ENCODE measurements at places on chromosomes 5 and 9.

- DNase-seq = no peak
Observed at GRCh38 chr5:37789991-37790390, 49.9 kb downstream of the GDNF start.

GRCh38 chr9:36063804-36064447, 27.2 kb downstream of the RECK start:
- no peak for DNase-seq

DNA sequence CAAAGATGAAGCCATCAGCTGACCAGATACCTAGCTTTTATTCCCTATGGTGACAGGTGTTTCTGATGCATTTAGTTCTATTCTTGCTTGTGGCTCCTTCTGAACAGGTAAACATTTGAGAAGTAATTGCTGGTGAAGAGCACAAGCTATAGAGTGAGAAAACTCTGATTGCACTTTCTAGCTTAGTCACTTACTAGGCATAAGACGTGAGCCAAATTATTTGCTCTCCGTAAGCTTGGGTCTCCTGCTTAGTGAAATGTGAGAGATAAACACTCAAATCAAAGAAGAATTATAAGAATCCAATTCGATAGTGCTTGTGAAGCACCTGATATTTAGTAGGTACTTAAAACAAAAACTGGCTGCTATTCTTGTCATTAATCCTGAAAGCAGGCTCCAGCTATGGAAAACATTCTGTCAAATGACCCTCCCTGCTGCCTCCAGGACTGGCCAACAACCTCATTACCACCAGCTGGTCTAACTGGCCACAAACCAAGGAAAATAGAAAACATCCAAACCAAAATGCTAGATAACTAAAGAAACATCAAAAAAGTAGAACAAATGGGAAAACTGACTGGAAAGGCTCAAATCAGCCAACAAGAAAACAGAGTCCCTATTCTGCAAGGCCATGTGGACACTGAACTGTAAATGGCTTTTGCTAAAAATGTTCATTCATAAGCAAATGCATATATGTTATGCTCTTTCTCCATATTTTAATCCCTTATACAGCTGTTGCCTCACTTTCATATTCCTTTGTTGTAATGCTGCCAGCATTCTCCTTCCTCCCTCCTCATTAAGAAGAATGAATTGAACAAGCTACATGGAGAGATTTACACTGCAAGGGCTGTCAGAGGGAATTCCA, 616.1 kb downstream of the DTWD2 start:
- DNase-seq = no peak

DNA sequence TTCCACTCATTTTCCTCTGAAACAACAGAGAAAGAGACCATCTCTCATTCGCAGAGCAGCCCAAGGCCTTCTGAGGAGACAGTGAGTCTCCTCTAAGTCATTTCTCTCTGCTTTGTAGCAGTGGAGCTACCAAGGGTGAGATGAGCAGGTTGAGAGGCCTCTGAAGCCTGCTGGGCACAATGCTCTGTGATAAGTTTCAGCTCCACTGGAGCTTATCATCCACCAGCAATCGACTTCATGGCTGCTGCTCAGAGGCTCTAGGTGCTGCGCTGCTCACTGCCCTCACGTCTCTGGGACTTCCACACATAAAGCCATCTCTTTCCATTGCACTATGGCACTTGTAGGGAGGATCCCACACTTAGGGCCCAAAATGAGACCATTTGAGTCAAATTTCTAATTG, 96.3 kb downstream of the CMYA5 start:
- no peak for DNase-seq

- DNase-seq = no peak
Observed at GRCh38 chr9:108057421-108058134, 568.0 kb upstream of the KLF4 start.

- peak; percentile 61 for DNase-seq
Observed at GRCh38 chr5:173736923-173737412, 120.5 kb upstream of the BOD1 start.

- DNase-seq = peak; percentile 76
Observed at GRCh38 chr9:134419684-134420076, 93.4 kb downstream of the RXRA start.

DNA sequence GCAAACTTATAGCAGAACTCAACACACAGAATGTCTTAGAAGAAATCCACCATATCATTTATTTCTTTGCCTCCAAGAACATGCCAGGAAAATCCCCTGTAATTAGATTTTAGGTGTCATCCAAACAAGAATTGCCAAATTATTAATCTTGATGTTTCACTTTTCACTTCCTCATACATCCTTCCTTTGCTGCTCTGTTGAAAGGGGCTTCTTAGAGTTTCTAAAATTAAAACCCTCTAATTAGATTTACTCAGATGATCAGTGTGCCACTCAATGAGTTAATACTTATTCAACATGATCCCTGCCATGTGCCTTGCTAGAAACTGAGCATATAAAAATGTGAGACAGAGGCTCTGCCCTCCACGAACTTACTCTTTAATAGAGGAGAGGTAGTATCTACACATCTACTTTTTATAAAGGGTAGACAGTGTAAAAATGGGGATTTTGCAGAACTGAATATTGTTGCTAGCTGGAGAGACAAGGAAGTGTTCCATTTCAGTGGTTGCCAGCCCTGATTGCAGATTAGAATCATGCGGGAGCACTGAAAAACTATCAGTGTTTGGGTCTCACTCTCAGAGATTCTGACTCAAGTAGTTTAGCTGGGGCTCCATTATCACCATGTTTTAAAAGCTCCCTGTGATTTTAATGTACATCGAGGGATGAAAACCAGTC, 498.4 kb downstream of the TLE4 start:
- DNase-seq = no peak

GRCh38 chr9:93244101-93244500, 60.2 kb downstream of the WNK2 start:
- no peak for DNase-seq

- no peak for DNase-seq
Observed at GRCh38 chr5:151286246-151286645, 17.3 kb downstream of the SLC36A3 start.

- DNase-seq = no peak
Observed at GRCh38 chr9:4603830-4604229, 58.3 kb upstream of the PLPP6 start.

- DNase-seq = no peak
Observed at GRCh38 chr5:131262953-131263541, 806 bp upstream of the CDC42SE2 start.

- DNase-seq = no peak
Observed at GRCh38 chr9:136850866-136851775, 1.0 kb upstream of the MAMDC4 start.

- DNase-seq = no peak
Observed at GRCh38 chr9:18543406-18544192, 69.6 kb downstream of the ADAMTSL1 start.
